NCI-H1417 (cell line): ENCODE measurements at places on chromosomes 7 and 10.

GRCh38 chr10:130932326-130933007, 379.1 kb downstream of the TCERG1L start:
- DNase-seq = no peak

DNA sequence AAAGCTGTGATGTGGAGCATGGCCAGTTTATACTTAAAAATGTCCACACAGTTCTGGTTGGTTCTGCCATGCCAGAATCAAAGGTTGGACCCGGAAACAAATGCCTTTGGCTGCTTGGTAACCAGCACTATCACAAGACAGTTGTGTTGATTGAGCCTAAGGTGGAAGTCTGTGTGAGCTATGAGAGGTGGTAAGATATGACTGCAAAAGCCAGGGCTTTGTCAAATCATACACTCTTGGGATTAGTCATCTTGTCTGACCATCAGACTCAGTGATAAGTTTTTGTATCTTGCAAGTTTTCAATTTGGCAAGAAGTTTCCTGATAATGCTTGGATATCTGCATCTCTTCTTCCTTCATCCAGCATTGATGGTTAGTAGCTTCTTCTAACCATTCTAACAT, 35.5 kb downstream of the GPR141 start:
- no peak for DNase-seq

DNA sequence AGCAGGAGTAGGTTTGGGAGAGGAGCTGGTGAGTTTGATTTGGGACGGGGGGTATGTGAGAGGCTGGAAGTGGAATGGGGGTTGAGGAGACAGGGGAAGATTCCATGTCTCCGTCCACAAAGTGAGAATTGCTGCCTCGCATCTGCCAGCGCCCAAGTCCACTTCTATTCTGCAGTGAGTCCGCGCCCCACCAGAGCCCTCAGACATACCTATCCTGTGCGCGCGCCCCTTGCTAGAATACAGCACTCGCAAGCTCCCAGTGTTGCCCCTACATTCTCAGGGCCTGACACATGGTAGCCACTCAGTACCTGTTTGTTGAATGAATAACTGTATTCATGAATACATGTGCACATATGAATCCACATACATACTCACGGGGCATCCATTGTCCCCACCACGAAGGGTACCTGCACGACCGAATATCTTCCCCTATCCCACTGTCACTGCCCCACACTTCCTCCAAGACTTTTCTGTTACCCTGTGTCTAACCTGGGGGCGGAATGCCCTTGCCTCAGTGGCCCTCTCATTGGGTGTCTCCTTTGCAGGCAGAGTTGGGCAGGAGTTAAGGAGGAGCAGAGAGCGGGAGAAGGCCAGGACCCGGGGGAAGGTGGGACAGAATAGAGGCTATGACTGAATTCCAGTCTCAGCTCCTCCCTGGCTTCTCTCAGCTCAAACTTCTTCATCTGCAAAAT, 19.9 kb downstream of the POLL start:
- no peak for DNase-seq

- DNase-seq = no peak
Observed at GRCh38 chr7:44403775-44404174, 78.4 kb upstream of the CAMK2B start.

DNA sequence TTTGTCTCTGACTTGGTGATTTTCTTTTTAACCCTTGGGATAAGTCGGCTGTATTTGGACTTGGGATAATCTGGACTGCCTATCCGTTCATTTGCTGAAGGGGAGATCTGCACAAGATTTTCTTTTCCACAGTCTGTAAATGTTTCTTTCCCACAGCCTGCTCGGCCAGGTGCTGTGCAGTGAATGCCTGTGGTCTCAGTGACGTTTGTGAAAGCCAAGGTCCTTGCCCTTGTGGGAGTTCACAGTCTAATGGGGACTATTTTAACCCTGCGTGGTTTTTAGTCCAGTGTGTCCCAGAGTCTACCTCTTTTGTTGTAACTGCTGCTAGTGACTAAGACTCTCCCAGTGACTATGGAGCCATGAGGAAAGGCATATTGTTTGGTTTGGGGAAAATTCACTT, 8.9 kb downstream of the PNLIP start:
- no peak for DNase-seq

DNA sequence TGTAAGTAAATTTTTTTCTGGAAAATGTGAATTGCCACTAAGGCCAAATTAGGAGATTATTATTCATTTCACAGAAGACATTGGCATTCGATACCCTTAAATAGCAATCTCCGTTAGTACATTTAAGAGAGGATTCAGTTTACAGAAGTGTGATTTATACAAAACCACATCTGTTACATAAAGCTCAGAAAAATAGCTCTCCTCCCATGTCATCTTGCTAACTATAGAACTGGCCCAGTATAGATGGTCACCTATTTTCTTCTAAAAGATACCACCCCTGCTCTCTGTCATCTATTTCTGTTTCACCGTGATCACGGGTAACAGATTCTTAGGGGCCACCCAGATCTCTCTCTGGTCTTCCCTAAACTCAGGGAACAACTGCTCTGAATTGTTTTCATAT, 119.1 kb downstream of the HIP1 start:
- DNase-seq = no peak

DNA sequence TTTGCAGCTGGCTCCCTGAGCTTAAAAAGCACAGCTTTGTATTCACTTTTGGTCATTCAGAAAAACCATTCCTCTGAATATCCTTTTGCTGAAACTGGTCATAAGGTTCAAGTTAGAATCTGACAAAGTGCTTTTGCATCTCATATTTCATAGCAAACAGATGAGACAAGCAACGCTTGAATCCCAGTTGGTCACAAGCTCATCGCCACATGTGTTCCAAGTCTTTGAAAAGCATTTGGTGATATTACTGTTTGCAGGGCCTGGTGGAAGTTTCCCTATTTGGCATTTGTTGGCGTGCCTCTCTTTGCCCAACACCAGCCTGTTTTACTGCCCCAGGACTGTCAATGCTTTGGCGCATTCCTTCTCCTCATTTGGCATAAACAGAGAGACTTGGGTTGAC, 10.3 kb downstream of the TACC2 start:
- DNase-seq = no peak

- DNase-seq = peak; percentile 62
Observed at GRCh38 chr7:17274551-17275245, 23.8 kb upstream of the AHR start.

DNA sequence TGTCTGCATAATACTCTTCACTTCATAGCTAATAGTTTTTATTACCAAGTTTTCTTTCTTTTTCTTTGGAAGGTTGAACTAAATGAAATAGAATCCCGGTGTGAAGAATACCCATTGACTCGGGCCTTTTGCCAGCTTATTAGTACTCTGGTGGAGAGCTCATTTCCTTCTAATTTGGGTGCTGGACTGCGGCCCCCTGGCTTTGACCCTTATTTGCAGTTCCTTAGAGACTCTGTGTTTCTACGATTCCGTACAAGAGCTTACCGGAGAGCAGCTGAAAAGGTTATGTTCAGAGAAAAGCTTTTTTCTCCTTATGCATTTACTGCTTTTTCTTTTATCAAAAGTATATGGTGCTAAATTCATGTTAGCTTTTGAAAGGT, 40.2 kb downstream of the NUP205 start:
- no peak for DNase-seq

- DNase-seq = no peak
Observed at GRCh38 chr7:47776335-47776734, 171.9 kb downstream of the PKD1L1 start.

GRCh38 chr10:18446205-18446604, 205.2 kb downstream of the NSUN6 start:
- no peak for DNase-seq

DNA sequence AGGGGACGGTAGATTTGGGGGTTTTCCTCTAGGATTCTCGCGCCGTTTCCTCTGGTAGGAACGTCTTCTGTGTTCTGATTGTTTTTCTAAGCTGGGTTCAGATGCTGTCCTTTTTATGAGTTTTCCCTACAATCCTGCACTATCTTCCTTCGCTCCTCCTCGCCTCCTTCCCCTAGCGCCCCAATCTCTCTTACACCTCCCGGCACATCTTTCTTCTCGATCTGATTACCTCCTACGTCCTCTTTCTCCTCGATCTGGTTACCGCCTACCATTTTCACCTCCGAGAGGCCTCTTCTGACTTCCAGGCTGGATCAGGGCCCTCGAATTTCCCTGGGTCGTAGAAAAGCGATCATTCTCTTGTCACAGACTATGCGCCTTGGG, 413 bp downstream of the BUD31 start:
- DNase-seq = peak; percentile 43

DNA sequence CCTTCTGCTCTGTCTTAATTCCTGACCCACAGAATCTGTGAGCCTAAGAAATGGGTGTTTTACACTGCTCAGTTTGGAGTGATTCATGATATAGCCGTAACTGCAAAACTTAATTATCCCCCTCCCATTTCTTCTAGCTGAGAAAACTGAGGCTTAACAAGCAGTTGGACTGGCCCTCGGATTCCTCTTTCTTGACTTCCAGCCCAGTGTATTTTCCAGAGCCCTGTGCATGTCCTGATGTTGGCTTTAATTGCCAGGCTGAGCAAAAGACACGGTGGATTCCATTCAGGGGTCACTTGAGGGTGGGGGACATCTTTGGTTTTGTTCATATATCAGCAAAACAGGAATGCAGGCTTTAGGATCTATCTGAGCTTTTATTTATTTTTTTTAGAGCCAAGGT, 489.8 kb downstream of the TYW1 start:
- DNase-seq = no peak

- DNase-seq = peak; percentile 61
Observed at GRCh38 chr10:12547301-12547771, 198.0 kb downstream of the CAMK1D start.

- no peak for DNase-seq
Observed at GRCh38 chr7:149570784-149571183, 73.2 kb upstream of the ZNF746 start.

GRCh38 chr7:112868609-112869008, 78.4 kb upstream of the TMEM168 start:
- DNase-seq = no peak

- DNase-seq = no peak
Observed at GRCh38 chr10:74650613-74651012, 175.8 kb upstream of the KAT6B start.

DNA sequence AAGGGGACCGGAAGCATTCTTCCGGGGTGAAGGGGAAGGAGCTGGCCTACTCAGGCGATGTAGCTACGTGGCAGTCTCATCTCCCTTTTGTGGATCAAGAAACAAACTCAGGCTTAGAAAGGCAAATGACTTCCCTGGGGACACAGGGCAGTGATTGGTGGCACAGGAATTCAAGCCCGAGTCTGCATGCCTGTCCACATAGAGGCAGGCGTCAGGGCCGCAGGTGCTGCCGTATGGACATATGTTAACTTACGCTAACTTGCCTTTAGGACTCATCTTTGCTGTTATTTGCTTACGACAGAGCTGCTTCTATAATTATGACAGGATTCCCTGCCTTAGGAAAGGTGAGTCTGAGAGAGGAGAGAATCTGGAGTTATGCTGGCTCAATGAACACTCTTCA, 42.3 kb upstream of the KLF6 start:
- no peak for DNase-seq

DNA sequence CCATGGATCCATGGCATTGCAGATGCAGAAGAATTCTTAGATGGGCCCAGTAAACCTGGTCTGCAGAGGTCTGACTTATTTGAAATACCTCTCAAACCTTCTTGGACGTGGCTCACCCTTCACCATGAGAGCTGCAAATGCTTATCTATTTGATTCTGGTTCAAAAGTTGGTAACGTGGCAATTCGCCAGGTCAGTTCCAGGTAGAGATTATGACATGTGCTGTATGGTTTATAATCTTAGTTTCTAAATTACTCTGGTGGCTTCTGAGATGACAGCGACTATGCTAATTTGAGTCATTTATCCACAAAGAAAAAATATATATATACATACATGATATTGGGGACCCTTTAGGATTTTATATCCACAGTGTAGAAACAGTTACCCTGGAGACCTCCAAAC, 68.8 kb downstream of the NRP1 start:
- DNase-seq = no peak
